ENCODE measurements at places on chromosomes 2 and 18.

GRCh38 chr2:205776139-205776538 lies 93.8 kb downstream of the NRP2 start:
- no peak for DNase-seq

DNA sequence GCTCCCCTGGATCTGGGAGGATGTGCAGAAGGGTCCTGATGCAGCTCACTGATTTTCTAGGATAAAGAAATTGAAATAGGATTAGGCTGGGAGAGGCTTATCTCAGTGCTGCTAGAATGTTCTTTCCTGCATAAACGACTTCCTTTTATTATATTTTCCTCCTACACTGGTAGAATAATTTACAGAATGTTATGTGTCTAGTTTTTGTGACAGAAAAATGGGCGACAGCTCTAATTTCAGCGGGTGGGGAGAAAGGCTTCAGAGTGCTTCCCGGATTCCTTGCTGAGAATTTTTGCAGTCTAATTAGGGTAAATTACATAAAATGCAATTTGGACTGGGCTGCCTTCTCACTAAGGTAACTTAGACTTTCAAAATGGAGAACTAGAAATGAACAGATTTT lies 66.2 kb downstream of the SKA1 start:
- no peak for DNase-seq

GRCh38 chr2:41400088-41400665 lies 647.6 kb upstream of the PKDCC start:
- DNase-seq: no peak

- DNase-seq: no peak
These were observed 143.5 kb upstream of the PID1 start for GRCh38 chr2:229414631-229415030.

DNA sequence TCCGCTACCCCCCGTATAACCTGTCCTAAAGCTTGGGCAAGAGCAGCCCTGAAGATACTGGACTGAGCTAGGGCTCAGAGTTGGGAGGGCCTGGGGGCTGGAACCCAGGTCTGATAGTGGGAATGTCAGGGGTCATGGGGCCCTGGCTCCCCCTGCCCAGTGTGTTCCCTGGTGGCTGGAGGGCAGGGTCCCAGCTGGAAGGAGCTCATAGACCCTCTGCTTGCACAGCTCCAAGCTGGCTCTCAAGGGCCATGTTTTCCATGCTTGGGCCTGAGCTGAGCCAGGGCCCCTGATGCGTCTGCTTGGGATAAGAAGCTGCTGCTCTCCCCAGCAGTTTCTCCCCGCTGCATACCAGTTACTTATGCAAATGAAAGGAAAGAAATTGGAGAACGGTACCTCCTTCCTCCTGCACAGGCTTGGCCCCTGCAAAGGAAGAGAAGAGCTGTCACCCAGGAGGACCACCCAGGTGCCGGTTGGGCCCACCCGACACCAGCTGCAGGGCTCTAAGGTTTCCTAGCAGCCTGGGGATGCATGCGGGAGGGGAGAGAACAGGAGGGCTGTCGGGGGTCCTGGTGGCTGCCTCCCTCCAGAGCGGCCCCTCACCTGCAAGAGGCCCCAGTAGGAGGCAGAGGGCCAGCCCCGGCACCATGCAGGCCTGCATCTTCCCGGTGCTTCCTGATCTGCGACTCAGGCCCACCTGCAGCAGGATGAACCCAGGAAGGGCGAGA lies 628 bp downstream of the OTOS start:
- DNase-seq: no peak
